ENCODE measurements at places on chromosomes 1 and 21. TPM values are rescaled to one million over a fixed set of nuclear protein-coding genes. Genes with fewer than 3 reads are reported as not detected.

CELA2A gene
- 0.85 TPM for total RNA-seq

FCRLA gene
- 0.32 TPM for total RNA-seq

ST6GALNAC3 gene
- 3.7 TPM for total RNA-seq

OR14I1 gene
- total RNA-seq, result not detected
